Endothelial cell (in vitro differentiated cells): ENCODE measurements at places on chromosomes 7 and 10. TPM values are rescaled to one million over a fixed set of nuclear protein-coding genes. Genes with fewer than 3 reads are reported as not detected.
A peak's percentile ranks its signal among the peaks of the same experiment; 100 is the strongest.

DNA sequence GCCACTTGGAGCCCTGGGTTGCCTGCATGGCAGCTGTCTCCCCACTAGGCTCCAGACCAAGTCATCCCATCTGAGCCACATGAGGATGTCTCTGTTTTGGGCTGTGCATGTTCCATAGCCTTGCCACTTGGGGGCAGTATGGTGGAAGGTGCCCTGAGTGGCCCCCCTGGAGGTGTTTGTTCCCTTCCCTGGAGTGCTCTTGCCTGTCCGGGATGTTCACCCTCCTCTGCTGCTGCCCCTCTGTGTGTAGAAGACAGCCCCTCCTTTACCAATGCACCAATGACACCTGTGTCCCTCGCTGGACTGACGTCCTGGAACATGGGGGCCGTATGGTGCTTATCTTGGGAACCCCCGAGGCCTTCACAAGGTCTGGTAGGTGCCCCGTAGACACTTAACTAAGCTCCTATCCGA, 100.2 kb downstream of the ACTR3B start:
- peak; percentile 33 for DNase-seq

DNA sequence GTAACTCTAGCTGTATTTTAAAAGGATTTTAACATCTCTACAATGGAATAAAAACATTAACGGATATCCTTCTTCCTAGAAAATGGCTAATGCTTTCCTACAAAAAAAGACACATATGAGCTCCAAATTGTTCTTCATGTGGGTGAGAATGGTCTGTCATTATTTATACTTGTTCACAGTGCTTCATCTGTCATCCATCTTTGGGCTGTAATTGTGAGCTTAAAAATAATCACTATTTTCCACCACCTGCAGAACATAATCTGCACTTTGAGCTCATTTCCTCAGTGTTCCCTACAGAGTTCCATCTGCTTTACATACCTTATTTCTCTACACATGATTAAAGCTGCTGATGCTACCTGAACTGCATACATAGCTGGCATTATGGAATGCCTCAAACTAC, 979.1 kb upstream of the C7orf33 start:
- DNase-seq: no peak

- no peak for DNase-seq
Measured at GRCh38 chr10:10587744-10588393, 429.8 kb upstream of the CELF2 start.

DNA sequence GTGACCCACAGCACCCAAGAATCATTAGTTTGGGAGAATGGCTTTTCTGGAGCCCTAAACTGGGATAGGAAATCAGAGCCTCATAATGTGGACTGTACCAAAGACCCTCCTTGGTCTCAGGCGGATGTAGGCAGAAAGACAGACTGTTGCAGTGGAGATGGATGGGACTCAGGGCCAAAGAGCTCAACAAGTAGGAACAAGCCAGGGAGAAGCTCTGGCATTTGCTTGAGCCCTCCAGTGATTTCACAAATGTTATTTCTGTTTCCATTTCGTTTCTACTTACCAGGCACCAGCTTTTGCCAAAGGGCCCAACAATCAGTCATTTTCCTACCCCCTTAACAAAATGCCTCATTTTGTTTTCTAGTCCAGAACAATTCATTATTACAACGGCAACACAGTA, 762.7 kb downstream of the KCNMA1 start:
- no peak for DNase-seq

DNA sequence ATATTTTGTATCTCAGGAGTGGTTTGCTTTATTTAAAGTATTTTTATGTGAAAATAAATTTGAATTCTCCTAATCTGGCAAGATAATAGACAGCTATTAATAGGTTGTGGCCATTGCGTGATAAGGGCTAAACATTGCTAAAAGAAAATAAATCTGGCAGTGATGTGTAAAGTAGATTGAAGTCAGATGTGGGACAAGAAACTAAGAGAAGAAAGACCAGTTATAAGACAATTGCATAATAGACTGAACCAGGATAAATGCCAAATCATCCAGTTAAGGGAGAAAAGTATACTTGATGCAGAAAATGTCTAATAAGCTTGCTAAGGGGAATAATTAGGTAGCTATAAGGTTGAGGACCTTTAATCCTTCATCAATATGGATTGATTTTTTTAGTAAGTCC, 197.5 kb upstream of the CSTF2T start:
- no peak for DNase-seq

The SDK1 gene
- 4.3 TPM for total RNA-seq

The LRIT1 gene
- not detected for total RNA-seq

The BTBD16 gene
- total RNA-seq: 0.23 TPM

DNA sequence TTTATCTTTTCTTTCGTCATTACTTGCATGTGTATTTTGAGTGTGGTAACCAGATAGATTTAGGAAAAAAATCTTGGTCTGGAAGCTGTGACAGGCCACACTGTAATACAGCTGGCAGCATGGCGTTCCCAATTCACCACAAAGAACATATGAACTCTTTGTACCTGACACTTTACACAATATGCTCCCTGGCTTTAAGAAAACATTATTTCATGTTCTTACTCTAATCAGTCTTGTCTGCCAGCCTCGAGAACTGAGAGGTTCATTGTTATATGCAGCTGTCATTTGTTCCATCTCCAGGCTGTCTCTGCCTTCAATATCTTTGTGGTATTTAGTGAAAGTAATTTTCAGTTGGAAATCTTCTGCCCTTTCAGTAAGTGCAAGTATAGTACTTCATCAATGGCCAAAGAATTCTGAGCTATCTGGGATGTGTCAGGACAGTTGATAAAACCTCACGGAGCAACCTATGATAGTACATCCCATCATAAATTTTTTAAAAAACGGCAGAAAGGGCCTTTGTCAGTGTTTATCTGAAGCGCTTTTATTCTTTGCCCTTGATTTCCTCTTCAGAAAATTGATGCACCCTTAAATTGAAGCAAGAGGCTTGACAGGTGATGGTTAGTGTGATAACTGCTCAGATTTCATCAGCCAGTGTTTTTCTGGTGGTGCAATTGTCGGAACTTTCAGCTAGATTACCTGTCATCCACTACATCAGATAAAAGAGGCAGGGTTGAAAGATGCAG, 146.3 kb upstream of the SP8 start:
- no peak for DNase-seq

The GRM3 gene
- not detected for total RNA-seq
